ENCODE measurements at places on chromosomes 6 and 20.

DNA sequence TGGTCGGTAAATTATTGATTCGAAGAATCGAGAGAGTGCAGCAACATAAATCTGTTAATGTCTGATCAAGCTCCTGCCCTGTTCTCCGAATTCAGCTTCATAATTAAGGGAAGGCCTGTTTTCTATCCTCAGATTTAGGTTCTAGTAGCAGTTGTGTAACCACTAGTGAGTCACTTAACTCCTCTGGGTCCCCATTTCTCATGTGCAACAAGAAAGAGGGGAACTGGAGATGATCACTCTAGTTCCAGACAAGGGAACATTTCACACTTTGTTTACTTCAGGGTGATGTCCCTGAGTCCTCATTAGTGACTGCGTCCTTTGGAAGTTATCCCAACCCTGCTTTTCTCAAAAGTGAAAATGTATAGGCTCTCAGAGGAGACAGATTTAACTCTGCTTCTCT is 68.1 kb upstream of the RNF146 start:
- no peak for DNase-seq

DNA sequence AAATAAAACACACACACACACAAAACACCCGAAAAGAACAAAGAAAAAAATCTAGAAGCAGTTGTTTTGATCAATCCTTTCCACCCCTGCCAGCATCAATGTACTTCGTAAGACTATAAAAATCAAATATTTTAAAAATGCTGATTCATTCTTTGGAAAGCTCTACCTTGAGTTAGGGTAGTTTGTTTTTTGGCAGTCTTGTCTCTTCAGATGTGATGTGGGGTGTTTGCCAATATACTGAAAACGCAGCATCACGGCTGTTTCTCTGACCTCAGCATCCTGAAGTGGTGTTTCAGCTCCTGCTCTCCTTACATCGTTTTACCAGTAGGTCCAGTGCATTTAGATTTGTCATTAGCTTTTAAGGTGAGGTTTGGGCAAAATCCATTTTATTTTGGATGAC is 526.0 kb downstream of the UTRN start:
- DNase-seq: no peak

DNA sequence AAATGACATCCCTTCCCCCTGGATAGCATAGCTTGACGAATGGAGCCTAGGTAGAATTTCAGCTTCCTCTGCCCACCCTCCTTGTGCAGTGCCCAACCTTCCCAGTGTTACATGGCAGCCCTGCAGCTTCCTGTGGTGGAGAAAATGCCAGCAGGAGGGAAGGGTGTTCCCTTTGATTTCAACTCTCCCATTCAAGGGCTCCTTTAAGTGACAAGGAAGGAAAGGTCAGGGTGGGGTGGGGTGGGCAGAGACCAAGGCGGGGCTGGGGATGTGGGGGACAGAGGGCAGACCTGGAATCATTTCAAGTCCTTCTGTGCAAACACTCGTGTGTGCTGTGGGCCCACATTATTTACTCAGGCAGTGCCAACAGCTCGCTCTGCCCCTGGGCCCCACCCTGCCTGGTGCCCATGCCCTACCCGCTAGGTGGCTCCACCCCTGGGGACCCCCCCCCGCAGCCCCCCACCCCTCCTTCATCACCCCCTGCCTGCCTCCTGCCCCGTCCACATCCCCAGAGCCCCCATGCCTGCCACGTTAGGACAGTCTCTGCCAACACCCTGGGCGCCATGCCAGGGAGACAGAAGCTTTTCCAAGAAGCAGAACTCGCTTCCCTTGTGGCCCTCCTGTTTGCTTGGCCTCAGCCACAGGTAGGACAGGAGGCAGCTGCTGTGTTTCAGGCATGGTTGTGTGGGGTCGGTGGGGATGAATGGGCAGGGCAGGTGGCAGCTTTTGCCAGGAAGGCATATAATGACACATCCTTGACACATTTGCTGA is 9.4 kb downstream of the SPDEF start:
- DNase-seq: no peak

DNA sequence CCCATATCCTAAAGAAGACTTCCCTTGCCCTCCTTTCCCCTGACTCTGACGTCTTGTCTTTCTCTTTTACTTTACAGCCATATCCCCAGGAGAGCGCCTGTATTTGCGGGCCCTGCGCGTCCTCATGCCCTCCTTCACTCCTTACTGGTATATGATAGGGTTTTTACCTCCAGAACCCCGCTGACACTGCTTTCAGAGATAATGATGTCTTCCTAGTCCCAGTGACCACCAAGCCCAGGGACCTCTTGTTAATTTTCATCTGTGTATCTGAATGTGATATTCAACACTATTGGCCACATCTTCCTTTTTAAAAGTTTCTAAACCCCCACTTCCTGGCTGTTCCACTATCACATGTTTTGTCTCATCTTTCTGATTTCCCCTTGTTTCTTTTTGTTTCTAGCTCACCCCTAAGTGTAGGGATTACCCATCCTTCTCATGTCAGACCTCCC is 102.0 kb downstream of the HIVEP1 start:
- DNase-seq: no peak

DNA sequence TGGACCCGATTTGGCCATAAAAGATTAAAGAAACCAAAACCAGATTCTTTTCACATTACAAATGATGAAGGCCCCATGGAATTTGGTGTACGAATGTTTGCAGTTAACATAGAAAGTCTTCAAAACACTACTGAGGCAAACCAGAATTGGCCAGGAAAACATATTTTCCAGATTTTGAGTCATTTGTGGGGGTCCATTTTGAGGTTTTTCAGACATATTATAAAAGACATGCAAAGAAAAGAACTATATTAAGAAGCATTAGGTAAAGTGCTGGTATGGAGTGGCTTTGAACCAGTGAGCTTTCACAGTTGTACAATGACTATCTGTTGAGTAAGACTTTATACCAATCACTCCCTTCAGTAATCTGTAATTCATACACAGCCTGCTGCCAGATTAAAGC is 168.9 kb upstream of the COL21A1 start:
- DNase-seq: no peak

DNA sequence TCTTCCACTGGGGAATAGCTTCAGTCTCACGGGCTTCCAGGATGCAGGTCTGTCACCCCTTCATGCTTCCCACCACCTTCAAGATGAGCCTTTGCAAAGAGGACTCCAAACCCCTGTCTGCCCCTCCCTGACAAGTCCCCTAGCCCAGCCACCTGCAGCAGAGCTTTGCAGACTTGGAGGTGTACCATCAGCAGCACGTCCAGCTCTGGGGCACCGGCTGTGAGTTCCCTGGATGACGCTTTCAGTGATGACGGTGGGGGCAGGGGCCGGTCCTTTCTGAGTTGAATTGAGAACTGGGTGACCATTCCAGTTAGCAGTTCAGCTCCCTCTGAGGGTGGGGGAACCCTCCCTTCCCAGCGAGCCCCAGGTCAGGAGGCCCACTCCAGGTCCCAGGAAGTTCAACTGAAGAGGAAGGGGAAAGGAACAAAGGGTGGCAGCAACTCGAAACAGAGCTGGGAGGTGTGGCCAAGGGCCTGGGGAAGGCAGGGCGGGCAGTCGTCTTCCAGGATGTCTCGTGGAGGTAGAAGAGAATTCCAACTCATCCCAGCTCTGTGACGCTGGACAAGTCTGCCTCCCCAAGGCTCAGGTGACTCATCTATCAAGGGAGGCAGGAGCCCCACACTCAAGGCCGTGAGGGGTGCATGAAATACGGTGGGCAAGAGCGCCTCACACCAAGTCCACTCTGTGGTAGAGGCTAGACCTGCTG is 86.0 kb downstream of the PTPN1 start:
- no peak for DNase-seq

DNA sequence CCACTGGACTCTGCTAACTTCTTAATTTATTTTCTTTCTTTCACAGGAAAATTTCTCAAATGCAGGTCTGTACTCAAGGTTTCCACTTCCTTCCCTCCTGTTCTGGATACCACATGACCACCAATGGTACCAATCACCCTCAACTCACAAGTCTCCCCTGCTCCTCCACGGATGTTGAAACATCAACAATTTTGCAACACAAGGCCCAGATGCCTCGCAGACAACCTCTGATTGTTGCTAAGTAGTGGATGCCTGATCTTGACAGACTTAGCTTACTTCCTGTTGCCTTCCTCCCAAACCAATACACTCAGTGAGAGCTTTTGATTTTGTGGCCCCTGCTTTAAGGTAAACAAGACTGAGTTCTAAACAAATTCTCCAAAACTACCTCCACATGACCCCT is 146.6 kb downstream of the FRK start:
- DNase-seq: no peak

GRCh38 chr6:29834564-29835436 is 7.2 kb downstream of the HLA-G start:
- no peak for DNase-seq

DNA sequence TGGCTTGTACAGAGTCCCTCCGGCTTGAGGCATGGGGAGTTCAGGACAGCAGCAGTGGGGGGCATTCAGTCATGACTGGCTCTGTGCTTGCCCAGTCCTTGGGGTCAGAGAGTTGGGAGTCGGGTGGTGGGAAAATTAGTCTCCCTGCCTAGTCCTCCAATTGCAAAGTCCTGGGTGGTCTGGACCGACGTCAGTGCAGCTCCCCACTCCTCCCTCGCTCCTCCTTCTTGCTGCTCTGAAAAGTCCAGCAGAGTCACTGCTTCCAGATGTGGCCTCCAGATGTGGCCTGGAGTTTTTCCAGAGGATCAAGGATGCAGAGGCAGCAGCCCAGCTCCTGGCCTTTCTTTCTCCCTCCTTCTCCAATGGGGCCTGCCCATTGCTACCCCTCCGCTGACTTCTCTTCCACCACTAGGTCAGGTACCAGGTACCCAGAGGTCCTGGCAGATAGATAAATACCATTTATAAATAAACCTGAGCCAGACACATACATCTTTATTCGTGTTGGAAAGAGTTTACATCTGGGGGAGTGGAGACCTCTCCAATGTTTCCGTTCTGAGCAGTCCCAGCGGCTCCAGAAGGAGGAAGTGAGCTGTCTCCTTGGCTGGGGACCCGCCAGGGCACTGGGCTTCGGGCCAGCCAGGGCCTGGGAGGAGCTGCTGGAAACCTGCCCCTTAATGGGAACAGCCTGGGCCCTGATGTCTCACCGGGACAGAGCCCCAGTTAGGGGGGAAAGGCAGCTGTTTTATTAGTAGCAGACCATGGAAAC is 49.0 kb upstream of the RNF24 start:
- no peak for DNase-seq

DNA sequence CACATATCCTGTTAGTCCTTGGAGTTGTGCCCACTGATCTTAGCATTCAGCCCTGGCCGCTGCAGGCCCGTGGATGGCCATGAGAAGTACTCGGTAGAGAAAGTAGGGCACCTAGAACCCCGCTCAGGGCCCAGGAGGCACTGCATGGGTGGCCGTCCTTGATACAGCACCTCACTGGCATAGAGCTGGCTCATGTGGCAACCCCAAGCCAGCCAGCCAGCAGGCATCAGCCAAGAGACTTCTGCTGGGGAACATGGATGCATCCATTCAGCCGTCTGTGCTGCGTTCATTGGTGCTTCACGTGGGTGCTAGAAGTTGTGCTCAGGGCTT is 10.6 kb downstream of the PYGB start:
- DNase-seq: no peak

DNA sequence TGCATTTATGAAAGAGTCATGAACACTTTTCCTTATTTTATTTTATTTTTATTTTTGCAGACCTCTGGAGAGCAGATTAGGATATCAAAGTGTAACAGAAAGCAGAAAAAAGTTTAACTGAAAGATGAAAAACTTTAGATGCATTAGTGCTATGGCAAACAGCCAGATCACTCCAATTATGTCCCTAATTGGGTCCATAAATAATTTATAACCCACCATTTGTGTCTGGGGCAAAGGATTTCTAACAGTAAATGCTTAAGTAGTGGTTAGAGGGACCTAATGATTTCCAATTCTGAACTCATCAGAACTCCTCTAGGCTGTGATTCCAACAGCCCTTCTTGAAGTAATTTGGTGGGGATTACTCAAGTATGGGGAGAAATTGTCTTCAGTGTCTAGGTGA is 93.7 kb upstream of the PROKR2 start:
- DNase-seq: no peak

DNA sequence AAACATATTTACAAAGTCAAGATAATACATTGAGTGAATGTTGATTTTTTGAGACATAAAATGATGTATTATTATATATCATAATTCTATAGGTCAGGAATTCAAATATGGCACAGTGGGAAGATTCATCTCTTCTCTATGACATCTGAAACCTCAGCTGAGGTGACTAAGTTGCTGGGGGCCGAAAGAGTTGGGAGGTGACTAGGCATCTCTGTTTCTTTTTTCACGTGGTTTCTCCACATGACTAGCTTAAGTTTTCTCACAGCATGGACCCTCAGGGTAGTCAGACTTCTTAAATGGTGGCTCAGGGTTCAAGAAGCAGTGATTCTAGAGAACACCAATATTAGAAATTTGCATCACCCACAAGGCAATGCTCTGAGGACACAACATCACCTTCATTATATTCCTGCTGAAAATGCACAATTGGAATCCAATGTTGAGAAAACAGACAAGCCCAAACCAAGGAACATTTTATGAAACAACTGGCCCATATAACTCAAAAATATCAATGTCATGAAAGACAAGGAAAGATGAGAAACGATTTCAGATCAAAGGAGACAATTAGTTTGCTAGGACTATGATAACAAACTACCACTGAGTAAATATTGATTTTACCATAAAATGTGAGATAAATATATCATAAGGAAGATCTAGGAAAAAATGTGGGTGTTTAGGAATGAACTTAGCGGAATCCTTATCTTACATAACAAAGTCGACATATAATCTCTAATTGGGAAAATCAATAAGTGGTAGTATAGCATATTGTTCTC is 273.3 kb upstream of the IRAK1BP1 start:
- no peak for DNase-seq

DNA sequence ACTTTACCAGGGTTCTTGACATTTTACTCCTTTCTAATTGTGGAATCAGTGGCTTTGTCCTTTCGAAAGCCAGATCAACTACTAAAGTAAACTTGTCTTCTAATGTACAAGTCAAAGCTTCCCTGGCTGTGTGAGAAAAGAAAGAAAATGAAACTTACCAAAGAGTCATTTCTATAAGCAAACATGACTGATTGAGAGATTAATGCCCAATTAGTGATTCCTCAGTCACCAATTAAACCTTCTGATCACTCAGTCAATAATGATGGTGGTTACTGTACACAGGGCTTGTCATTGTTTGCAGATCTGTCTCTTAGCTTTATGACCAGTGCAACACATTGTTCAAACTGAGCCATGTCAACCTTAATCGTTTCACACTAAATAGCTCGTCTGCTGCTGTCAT is 1168.4 kb upstream of the CITED2 start:
- DNase-seq: peak; percentile 78

- no peak for DNase-seq
These were observed 16.5 kb downstream of the LIN28B start for GRCh38 chr6:104973404-104973803.

- DNase-seq: no peak
These were observed at the start of gene RAMACL for GRCh38 chr6:166586424-166587156. TSS of gene RAMACL (minus strand) at chr6:166586678. CDS start at chr6:166586477, 201 bp downstream.
